NB4 (cell line): ENCODE measurements at places on chromosomes 13 and 19.

GRCh38 chr13:103371271-103371670 is 305.1 kb upstream of the SLC10A2 start:
- DNase-seq, result no peak

- DNase-seq, result no peak
Measured at GRCh38 chr13:26727633-26728032, 33.0 kb downstream of the GPR12 start.

DNA sequence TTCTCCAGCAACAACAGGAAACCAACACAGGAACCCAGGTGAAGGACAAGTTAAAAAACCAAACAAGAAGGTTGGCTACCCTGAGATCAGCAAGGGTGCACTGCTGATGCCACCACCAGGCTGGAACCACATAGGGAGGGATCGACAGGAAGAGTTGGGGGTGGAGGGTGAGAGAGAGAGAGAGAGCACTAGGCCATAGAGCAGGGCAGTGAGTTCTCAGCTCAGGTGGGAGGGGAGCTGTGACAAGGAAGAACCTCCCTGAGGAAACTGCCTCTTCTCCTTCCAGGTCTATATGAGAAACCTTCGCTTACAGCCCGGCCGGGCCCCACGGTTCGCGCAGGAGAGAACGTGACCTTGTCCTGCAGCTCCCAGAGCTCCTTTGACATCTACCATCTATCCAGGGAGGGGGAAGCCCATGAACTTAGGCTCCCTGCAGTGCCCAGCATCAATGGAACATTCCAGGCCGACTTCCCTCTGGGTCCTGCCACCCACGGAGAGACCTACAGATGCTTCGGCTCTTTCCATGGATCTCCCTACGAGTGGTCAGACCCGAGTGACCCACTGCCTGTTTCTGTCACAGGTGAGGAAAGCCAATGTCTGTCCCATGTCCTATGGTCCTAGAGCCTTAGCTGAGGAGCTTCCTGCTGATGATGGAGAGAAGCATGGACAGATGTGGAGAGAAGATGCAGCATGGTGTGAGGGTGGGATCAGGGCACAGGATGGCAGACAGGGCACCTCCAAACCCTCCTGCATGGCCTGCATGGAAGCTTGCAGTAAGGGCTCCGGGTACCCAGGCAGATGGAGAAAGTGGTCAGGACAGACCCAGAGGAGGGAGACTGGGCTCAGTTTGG is 2.5 kb downstream of the KIR2DL4 start:
- no peak for DNase-seq

DNA sequence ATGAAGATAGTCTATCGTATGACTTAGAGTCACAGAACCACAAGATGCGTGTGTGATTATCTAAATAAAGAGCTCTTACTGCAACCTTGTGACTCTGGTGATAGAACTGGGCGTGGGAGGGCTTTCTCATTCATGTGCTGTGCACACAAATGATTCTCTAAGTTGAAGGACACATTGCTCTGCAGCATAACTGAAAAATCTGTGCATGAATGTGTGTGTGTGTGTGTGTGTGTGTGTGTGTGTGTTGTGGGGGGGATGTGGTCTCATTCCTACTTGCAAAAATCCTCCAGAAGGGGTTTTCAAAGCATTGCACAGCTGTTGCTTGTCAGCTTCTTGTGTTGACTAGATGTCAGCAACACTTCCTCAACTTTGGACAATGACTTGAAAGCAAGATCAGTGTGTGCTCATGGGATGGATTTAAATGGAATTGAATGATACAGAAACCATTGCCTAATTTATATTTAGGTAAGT is 22.4 kb downstream of the LRCH1 start:
- DNase-seq, result no peak

- DNase-seq, result no peak
Measured at GRCh38 chr19:32830231-32831014, 39.1 kb downstream of the SLC7A9 start.
